ENCODE measurements at places on chromosomes 2 and 18.

DNA sequence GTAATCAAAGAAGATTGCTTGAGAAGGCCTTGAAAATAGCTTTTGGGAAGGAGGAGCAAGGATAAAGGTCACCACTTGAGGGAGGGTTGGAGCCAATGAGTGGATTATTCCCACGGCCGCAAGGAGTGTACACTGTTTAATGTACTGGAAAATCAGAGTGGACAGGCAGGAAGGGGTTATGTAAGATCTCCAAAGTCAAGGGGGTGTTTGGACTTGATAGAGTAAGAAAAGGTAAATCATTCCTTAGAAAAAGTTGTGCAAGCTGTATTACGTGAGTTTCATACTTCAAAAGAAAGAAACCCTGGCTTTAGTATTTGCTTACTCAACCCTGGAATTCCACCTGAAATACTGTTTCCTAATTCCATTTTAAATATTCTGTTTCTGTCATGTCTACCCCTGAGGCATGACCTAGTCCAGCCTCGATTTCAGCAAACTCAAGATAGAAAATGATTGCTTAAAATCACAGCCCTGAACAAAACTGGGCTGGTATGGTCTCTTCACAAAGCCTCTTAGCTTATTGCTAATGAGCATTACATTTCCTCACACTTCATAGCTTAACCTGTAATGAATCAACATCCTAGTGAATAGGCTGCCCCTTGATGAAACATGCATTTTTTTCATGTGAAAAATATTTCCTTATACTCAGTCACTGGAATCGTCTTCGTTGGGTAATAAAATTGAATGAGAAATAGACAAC is 1.1 kb downstream of the MREG start:
- no peak for DNase-seq

DNA sequence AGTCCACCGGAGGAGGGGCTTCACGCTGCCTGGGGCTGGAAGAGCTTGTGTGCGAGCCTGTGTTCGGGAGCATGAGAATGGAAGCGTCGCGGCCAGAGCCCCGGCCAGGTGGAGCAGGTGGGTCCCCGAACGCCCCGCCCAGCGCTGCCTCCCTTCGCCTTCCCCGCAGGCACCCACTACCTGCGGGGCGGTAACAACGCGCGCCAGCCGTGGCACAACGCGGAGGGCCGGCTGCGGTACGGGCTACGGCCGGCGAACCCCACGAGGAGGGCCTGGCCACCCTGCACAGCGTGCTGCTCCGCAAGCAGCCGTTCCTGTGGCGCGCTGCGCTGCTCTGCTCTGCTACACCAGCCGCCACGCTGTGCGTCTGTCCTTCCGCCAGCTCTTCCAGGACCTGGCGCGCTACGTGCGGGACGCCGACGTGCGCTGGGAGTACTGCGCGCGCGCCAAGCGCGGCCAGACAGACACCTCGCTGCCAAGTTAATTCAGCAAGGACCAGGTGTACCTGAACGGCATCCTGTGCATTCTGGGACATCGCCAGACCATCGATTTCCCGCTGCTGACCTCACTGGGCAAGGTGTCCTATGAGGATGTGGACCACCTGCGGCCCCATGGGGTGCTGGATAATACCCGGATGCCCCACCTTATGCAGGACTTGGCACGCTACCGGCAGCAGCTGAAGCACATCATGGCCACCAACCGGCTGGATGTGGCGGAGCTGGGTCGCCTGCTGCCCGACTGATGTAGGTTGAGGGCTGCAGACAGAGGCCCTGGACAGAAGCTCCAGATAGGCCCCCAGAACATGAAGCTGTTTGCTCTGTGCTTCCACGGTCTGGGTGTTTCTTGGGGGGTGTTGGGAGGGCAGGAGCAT is 200.6 kb downstream of the NAPG start:
- peak; percentile 7 for DNase-seq

DNA sequence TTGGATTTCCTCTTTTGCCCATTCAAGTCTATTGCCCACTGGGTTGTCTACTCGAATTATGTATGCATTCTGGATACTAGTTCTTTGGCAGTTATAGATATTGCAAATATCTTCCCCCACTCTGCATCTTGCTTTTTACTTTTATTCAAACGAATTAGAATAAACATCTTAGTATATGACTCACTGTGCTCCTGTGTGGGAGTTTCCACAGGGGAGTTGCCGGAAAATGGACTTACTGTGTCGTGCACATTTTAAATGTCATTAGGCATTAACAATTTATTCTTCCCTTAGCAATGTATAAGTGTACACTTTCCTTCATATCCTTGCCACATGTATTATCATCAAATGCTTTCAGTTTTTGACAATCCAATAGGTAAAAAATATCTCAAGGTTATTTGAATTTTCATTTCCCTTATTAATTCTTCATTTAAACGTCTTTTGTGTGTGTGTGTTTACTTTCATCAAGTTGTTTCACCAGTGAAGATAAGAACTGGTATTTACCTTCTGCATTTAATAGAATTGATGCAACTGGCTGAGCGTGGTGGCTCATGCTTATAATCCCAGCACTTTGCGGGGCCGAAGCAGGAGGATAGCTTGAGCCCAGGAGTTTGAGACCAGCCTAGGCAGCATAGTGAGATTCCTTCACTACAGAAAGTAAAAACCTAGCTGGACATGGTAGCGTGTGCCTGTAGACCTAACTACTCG is 4.6 kb upstream of the UGT1A5 start:
- no peak for DNase-seq

DNA sequence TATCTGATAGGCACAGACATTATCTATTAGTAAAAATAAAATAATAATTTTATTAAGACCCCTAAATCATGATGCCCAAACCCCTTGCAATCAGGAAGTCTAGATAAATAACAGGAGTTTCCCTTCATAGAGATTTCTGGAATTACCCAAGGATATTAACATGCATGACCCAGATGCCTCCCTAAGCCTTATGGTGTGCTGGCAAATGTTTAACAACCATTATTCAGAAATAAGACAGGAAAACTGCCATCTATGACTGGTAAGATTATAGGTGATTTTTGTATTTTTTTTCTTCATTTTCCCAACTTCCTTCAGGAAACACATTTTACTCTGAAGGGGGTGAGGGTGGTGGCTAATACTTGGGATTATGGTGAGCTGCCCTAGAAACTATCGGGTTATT is 2.7 kb upstream of the PPP1CB start:
- DNase-seq: no peak

DNA sequence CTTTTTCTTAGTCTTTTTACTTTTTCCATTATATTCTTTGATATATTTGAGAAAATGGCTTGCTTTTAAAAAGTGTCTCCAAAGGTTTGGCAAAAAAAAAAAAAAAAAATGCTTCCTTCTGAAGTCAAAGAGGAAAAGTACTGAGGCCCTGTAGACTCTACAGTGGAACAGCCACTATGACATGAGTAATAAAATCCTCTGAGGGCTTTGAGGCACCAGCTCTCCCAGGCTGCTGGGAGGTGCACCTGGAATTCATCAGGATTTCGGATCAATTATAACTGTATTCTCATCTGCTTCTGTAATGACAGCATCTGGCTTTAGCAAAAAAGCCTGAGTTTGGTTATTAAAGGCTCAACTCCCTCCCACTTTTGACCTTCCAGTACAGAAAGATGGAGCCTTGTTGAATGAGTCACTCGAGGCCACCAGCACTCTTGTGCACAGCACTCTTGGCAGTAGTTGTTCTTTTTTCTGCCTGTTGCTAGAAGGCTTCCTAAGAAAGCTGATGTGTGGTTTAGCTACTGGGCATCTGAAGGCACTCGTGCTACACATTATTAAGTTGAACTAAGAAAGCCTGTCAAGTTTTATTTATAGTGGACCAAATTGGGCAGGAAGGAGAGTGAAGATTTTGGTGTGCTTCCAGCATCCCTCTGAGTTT is 131.3 kb downstream of the PRPF40A start:
- no peak for DNase-seq

GRCh38 chr2:161136696-161137324 is 23.4 kb upstream of the TANK start:
- no peak for DNase-seq

DNA sequence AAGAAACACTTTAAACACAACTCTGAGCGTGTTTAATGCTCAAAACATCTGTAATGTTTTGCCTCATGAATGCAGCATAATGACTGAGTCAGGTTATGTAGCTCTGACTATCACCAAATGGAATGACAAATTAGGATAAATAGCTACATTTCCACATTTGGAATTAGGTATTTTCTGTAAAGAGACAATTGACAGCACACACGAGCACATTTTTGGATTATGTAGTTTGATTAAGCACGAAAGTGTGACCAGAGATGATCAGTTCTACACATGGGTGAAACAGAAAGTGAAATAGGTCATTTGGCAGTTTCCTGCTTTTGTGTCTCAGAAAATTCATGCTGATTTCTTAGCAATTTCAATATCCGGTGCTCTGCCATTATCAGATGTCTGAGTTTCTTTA is 29.0 kb downstream of the LPIN1 start:
- DNase-seq: no peak

- no peak for DNase-seq
Observed at GRCh38 chr2:132475615-132476014, 59.0 kb downstream of the GPR39 start.

DNA sequence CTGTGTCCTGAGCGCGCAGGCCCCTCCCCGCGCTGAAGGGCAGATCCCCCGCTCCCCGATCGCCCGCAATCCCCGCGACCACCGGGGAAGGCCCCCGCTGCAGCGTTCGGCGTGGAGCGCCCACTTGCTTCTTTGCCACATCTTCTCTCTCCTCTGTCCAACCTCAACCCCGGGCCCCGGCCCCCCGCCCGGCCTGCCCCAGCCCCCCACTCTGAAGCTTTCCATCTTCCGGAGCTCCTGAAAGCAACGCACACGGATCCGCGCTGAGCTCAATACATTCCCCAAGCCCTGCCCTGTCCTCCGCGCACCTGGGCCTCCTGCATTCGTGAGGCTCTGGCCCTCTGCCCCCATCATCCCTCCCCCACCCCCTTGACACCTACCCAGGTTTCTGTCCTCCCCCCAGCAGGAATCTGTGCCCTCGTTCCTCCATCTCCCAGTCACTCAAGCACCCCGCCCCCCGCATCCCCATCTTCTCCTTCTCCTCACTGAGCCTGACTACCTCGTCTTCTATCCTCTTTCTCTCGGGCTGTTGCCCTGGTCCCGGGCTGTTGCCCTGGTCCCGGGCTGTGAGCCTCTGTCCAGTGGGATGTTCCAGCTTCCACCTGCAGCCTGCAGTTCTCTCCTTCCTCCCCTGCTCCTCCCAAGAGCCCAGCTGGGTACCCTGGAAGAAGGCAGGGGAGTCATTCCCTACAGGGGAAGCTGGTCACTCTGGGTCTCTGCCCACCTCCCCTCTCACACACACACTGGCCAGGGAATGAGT is 7.8 kb downstream of the SPEG start:
- no peak for DNase-seq

- no peak for DNase-seq
Observed at GRCh38 chr18:70931942-70932814, 643.3 kb downstream of the SOCS6 start.

DNA sequence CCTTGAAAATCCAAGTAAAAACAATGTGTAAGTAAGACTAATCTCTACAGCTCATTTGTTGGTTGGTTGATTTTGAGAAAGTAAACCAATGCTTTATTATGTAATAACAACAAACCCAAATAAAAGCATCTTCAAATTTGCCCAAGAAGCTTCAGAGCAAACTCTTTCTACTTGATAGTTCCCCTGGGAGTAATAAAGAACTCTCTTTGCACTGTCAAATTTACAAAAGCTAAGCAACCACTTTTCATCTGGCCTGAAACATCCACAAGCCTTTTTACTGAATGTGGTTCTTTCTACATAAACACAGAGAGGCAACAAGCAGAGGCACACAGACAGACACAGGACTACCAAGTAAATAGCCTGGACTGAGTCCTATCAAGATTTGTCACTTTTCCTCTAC is 28.8 kb upstream of the CACNB4 start:
- DNase-seq: no peak

GRCh38 chr2:128357506-128358370 is 39.1 kb upstream of the HS6ST1 start:
- no peak for DNase-seq

DNA sequence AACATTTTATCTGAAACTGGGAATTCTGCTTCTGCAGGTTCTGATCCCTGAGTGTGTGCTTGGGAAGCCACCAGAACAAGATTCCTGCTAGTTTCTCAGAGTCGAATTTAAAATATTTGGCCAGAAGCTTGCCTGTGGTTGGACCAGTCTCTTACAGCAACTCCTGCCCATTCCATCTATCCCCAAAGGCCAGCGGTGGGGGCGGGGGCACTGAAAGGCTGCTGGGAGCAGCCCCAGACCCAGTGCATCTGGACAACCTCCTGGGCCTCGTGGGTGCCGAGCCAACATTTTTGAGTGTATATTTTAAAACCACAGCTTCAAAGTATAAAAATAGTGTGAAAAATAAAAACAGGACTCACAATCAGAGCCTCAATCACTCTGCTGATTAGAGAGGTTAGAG is 38.6 kb upstream of the ZFP36L2 start:
- no peak for DNase-seq

DNA sequence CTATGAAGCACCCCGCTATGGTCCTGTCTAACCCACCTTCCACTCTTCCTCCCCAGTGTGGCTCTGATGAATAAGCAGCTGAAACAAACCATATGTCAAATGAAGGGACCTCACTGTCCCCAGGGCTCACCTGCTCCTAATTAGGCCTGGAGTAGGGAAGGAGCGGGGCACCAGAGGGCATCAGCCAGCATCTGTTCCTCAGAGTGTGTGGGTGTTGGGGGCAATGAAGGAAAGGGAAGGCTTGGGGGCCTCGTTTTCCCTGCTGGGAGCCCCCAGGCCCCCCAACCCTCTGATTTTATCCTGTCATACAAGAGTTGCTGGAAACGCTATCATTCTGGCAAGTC is 274.7 kb downstream of the HAUS1 start:
- no peak for DNase-seq

DNA sequence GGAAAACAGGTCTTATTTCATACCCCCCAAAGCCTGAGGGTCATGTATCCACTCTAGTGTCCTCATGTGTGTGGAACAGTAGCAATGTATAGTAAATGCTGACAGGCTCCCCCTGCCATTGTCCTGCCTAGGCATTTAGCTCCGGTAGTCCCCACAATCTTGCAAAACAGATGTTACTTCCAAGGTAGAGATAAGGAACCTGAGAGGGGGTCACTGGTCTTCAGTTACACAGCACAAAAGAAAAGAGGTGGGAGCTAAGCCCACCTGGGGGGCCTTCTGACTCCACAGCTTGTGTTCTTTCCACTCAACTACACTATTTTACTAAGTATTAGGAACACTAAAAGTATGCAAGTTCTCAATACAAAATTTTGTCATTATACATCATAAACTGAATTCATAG is 17.4 kb upstream of the FECH start:
- DNase-seq: no peak

GRCh38 chr2:221549143-221549542 is 23.0 kb downstream of the EPHA4 start:
- DNase-seq: no peak

GRCh38 chr2:71743995-71744675 is 290.8 kb downstream of the DYSF start:
- DNase-seq: no peak
